ENCODE measurements at places on chromosomes 5 and 9.

DNA sequence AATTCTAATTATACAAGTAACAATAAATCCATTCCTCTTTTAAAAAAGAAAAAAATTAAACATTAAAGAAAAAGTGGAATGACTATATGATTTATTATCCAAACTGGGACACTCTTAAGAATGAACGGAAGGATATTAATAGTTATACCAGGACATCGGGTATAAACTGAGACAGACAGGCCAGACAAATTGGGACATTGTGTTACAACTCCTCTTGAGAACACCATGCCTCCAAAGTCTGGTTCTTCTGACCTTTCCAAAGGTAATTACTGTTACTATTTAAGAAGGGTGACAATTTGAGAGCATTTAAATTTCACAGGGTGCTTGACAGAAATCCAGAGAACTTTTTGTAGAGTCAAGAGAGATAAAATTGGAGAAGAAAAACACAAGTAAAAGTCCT, 132.1 kb upstream of the MARCHF11 start:
- DNase-seq: no peak

DNA sequence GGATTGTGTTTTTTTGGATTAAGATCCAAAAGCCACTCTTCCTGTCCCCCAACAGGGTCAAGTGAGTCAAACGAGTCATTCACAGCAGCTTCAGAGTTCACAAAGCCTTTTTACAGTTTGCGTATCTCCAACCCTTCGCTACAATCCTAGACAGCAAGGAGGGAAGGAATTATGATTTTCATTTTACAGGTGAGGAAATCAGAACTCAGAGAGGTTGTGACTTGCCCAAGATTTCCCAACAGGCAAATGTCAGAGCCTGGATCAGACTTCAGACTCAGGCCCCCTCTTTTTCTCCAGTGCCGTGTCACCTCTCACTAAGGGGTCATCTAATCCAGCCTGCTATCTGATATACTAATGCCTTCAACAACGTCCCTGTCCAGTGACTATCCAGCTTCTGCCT, 72.1 kb upstream of the XPA start:
- no peak for DNase-seq

- DNase-seq: no peak
Observed at GRCh38 chr9:89942643-89943042, 337.8 kb downstream of the GADD45G start.

- DNase-seq: no peak
Observed at GRCh38 chr9:107948601-107949000, 459.0 kb upstream of the KLF4 start.

- DNase-seq: no peak
Observed at GRCh38 chr9:97041898-97042297, 3.0 kb upstream of the CTSV start.

DNA sequence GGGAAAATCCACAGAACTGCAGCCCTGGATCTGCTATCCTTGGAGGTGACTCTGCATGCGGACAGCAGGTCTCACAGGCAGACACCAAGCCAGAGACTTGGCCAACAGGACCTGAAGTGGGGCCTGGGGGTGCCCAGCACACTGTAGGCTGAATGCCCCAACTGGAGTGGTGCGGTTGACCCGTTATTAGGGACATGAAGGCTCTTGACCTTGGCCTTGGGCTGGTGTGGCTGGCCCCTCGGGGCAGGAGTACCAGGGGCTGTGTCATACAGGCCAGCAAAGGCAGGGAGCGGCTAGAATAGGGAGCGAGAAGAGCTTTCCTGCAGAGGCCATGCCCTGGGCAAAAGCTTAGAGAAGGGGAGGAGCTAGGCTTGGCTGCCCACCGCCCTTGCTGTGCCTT, 153.2 kb upstream of the MVB12B start:
- DNase-seq: no peak

- DNase-seq: no peak
Observed at GRCh38 chr5:168944004-168944403, 356.9 kb downstream of the SLIT3 start.

DNA sequence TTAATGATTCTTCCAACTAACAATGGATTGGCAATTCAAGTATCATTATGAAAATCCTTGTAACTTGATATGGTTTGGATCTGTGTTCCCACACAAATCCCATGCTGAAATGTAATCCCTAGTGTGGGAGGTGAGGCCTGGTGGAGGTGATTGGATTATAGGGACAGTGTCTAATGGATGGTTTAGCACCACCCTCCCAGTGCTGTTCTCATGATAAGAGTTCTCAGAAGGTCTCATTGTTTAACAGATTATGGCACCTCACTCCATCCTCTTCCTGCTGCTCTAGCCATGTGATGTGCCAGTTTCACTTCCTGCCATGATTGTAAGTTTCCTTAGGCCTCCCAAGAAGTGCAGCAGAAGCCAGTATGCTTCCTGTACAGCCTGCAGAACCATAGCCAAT, 1116.2 kb upstream of the EDIL3 start:
- no peak for DNase-seq

DNA sequence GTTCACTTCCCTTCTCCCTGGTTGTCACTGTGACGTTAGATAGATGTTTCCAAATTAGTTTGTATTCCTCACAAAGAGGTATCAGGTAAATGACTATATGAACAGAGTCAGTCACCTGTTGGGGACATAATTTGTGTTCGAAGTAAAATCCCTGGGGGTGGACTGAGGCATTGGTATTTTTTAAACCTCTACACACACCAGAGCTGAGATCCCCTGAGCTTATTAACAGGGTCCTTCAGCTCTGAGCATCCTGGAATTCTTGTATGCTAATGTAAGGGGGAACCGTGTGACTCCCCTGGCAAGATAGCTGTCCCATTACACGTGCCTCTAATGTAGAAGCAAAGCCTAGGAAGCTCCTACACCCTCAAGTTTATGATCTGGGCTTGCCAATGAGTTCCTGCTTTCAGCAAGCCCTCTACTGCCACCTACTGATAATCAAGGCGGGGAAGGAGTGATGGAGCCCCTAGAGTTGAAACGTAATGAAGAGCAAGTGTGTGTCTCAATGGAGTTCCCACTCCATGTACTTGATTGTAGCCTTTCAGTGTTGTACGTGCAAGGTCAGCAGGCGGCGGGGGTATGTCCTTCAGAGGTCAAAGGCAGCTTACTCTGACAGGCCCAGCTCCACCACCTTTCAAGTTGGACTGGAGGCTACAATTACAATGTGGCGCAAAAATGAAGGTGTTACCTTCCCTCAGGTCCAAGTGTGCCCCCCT, 14.4 kb downstream of the PRKACG start:
- peak; percentile 77 for DNase-seq

DNA sequence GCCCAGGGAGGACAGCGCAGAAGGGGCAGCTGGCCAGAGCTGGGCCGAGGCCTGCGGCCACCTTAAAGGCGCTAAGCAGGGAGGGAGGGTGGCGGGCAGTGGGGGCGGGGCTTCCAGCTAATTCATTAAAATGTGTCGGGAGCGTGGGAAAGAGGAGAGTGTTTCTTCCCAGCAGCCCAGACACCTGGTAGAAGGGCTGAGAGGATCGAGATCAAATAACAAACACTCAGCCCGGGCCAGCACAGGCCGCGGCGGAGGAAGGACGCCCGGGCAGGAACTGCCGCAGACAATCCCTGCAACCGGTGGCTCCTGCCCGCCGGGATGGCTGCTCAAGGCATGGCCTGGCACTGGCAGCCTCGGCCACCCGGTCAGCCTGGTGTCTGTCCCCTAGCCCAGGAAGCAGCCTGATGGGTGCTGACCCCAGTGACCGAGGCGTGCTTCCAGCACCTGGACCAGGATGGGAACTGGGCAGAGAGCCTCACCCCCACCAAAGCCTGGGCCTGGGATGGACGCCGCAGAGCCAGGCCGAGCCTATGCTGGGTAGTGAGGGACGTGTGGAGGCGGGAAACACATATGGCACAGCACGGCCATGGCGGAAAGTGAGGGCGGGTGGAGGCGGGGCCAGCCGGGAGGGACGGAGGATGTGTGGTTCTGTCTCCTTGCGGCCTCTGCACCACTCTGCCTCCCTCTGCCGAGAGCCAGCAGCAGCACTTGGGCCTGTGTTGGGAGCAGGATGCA, 3.2 kb upstream of the NRARP start:
- peak; percentile 60 for DNase-seq

- DNase-seq: no peak
Observed at GRCh38 chr9:129491487-129491855, 129.4 kb downstream of the C9orf50 start.

- no peak for DNase-seq
Observed at GRCh38 chr9:97704345-97704677, 7.2 kb upstream of the XPA start.

DNA sequence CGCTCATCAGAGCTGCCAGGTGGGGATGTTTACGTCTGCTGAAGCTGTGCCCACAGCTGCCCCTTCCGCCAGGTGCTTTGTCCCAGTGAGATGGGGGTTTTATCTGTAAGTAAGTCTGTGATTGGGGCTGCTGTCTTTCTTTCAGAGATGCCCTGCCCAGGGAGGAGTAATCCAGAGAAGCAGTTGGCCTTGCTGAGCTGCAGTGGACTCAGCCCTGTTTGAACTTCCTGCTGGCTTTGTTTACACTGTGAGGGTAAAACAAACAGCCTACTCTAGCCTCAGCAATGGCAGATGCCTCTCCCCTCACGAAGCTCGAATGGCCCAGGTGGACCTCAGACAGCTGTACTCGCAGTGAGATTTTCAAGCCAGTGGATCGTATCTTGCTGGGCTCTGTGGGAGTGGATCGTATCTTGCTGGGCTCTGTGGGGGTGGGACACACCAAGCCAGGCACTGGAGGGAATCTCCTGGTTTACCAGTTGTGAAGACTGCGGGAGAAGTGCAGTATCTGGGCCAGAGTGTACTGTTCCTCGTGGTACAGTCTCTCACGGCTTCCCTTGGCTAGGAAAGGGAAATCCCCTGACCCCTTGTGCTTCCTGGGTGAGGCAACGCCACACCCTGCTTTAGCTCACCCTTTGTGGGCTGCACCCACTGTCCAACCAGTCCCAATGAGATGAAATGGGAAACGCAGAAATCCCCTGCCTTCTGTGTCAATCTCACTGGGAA, 530.1 kb upstream of the DMAC1 start:
- DNase-seq: no peak

DNA sequence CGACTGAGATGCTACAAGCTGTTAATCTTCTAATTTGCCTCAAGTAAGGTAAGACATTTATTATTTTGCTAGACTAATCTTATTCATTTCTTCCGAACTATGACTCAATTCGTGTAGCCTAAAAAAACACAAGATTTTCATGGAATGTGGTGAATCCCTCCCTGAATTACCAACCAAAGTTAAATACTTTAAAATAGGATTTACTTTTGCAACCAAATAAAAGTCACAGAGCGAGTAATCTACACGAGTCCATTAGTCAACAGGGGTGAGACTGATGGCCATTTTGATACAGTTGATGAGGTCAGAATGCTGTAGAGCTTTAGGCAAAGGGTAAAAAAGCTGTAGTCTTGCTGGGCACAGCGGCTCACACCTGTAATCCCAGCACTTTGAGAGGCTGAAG, 13.1 kb upstream of the BNC2 start:
- no peak for DNase-seq

- peak; percentile 25 for DNase-seq
Observed at GRCh38 chr5:140549237-140550144, 2.0 kb downstream of the EIF4EBP3 start.

- no peak for DNase-seq
Observed at GRCh38 chr9:71253011-71253410, 131.6 kb upstream of the TRPM3 start.

DNA sequence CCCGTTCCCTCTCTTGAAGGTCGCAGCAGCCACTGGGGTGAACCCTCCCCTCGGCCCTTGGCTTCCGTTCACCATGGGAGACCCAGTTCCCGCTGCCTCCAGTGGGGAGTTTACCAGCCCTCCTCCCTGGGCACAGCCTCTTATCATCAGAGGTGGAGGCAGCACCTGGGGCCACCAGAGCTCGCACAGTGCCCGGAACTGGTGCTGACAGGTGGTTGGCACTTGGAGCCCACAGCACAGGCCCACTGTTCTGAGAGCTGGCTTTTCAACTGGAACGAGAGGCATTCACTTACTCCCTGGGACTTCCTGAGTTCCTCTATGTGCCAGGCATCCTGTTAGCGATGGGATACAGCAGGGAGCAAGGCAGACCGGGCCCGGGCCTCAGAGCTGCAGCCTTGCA, 106.8 kb upstream of the FCN2 start:
- DNase-seq: no peak

DNA sequence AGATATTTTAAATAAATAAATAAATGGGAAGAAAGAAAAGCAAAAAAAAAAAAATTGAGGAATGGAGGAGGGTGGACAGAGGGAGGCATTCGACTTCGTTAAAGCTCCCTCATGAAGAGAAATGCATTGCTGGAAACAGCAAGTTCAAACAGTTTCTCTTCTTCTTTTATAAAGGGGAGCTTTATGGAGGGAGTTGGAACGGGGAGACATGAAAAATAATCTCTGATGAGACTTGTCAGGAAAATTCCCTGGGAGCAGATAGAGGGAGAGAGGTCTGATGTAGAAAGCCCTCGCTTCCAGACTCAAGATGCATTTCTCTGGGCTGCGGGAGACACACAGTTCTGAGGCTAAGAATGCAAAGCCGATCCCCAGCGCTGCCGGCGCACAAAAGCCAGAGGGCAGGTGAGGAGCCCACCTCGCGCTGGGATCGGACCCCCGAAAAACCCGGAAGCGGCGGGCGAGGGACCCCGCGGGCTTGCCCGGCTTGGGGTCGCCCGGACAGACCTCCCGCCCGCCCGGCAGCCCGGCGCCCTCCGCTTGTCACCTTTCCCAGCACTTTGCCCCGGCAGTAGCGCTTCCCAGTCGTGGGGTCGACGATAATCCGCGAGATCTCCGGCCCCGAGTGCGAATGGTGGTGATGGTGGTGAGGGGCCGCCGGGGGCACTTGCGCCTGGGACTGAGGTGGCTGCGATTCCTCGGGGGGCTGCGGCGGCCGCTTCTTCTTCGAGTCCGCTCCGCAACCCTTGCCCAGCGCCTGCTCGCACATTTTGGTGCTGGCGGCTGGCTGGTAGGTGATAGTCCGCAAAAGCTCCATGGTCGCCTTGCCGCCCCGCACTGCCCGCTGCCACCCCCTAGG, 512 bp downstream of the PLK2 start:
- no peak for DNase-seq

DNA sequence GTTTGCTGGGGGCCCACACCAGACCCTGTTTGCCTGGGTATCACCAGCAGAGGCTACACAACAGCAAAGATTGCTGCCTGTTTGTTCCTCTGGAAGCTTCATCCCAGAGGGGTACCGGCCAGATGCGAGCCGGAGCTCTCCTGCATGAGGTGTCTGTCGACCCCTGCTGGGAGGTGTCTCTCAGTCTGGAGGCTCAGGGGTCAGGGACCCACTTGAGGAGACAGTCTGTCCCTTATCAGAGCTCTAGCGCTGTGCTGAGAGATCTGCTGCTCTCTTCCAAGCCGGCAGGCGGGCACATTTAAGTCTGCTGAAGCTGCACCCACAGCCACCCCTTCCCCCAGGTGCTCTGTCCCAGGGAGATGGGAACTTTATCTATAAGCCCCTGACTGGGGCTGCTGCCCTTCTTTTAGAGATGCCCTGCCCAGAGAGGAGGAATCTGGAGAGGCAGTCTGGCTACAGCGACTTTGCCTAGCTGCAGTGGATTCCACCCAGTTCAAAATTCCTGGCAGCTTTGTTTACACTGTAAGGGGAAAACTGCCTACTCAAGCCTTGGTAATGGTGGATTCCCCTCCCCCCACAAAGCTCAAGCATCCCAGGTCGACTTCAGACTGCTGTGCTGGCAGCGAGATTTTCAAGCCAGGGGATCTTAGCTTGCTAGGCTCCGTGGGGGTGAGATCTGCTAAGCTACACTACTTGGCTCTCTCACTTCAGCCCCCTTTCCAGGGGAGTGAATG, 206.0 kb upstream of the TLX3 start:
- no peak for DNase-seq
